ENCODE measurements at places on chromosomes 2 and 18.

DNA sequence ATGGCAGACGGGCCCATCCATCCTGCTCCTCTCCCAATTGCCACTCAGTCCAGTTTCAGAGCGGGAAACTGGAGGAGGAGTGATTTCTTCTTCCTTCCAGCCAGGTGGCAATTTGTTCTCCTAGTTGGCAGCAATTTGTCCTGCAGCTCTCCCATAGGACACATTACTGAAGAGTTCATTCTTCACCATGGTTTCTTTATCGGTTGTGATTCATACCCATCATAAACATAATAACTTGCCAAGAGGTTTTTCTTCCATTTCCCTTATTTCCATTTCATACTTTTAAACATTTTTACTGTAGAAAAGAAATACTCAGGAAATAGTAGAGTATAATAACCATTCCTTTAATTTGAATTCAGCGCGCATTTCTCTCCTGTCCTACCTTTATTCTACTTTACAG lies 377.9 kb upstream of the RAB12 start:
- DNase-seq, result no peak

DNA sequence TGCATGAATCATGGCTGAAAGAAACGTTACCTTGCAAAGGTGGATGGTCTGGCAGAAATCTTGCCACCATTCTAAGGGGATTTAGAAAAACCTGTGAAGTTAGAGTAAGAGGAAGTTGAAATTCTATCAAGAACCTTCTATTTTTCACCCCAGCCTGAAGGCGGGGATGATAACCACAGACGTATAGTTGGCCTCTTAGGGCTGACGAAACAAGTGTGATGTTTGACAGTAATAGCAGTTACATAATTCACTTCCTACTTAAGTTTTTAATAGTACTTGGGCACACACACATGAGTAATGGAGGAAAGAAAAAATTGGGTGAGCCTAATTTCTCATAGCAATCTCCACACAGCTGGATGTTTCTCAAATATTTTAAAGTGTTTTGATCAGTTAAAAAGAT lies 336.6 kb upstream of the SALL3 start:
- no peak for DNase-seq

DNA sequence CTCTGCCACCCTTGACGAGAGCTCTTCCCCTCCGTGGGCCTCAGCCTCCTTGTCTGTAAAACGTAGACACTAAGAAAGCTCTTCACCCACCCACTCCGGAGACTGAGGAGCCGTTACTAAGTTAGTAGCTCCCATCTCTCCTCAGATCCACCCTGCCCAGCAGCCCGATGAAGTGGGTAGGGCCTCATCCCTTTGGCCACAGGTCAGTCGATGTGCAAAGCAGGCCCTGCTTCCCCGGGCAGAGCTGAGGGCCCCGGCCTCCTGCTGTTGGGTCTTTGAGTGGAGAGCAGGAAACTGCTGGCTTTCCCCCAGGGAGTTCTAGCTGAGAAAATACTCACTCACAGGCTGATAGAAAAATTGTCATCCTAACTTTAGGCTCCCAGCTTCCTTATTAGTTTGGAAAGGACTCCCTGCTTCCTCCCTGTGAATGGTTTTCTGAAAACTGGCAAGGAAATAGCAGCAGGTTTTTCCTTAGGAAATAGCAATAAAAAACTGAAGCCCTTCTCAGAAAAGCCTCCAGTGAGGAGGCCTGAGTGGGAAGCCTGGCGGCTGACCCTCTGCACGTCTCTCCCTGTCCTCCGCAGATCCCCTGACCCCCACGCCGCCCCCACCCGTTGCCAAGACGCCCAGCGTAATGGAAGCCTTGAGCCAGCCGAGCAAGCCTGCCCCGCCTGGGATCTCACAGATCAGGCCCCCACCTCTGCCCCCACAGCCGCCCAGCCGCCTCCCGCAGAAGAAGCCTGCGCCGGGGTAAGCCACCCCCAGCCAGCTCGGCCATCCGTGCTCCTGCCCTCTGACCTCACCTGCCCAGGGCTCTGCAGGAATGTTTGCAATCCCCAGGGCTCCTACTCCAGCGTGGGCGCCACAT lies 30.2 kb downstream of the ITGB1BP1 start:
- no peak for DNase-seq

DNA sequence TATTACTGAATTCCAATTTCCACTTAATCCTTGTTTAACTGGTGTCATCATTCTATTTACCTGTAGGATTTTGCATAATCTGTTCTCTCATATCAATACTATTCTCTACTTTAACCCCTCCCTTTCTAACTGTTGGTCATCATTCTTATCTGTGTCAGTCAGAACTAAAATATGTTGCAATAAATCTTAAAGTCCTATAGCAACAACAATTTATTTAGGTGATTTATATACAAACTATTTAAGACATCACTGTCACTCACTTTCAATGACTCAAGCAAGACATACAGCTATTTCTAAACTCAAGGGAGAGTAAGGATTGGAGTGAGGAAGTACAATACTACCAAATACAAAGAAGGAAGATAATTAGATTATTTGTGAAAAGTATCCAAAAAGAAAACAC lies 740.4 kb downstream of the DSC3 start:
- no peak for DNase-seq

DNA sequence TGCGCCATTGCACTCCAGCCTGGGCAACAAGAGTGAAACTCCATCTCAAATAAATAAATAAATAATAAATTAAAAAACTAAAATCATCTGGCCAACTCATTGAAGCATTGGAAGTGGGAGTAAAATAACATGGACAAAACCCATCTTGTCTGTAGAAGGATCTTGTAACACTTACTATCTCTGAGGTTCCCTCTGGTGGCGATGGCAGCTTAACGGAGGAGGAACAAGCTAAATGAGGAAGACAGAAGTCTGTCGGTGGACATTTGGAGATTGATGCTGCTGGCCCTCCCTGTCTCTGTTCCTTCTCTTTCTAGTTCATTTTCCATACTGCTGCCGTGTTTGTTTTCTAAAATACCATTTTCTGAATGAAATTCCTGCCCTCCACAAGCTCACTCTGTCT lies 43.4 kb downstream of the ZCCHC2 start:
- no peak for DNase-seq

- no peak for DNase-seq
Measured at GRCh38 chr2:190350371-190350770, 7.0 kb downstream of the INPP1 start.

GRCh38 chr2:178403671-178404306 lies 47.2 kb downstream of the PRKRA start:
- DNase-seq, result no peak

DNA sequence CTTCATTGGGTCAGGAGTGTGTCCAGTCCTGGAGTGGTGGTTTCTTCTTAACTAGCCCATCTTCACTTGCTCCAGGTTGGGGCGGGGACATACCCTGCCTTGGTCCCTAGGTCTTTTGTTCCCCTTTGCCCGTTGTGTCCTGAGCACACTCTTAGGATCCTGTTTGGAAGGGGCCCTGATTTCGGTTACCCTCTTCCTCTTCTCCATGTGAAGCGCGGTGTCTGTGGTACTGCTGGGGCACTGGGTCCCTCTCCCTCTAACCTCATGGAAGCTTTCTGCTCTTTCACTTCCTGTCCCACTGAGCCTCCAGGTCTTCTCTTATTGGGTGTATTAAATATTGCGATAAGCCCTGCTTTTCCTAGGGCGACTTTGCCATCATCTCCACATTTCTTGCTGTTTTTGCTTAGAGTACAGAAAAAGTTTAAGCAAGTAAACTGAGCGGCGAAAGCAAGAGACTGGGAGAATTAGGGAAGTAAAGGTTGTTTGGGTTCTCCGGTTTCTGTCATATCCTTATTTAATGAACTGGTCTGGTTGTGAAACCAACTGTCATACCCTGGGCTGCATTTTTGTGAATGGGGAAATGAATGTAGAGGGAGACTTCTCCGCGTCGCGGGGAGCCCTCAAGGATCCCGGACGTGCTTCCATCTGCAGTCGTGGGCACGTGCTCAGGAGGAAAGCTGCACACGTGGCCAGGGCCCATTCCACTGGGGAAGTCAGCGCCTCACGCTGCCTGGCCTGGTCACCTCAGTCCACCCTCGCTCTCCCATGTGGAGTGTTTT lies 73.8 kb upstream of the B3GNT7 start:
- no peak for DNase-seq

DNA sequence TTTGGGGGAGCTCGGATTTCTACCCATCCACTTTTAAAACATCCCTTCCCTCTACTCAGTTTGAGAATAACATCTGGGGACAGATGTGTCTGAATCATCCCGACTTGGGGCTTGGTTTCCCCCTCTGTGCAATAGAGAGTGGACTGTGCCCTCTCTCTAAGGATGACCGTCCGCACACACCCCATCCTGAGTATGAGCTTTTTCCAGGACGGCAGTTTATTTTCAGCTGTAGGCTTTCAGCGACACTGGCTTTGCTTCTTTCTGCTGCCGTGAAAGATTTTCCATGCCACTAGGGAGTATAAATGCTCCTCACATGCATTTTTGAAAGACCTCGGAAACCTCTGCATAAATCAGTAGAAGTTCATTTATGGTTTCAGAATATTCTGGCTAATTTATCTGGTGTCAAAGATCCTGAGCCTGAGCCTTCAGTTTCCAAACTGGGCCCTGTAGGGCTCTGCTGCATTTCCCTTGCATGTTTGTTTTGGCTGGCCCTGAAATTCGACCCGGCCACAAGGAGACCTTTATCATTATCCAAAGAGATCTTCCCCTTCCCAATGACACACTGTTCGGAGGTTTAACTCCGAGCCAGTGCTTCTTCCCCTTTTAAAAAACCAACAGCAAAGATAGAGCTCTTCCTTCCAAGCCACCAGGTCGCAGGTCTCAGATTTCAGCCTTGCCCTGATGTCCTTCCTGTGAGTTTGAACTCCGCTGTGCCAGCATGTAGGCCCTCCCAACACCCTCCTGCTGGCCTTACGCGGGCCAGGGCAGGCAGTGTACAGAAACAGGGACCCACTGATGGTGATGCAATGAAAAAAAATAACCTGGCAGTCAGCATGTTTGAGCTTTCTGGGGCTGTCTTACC lies 53.3 kb downstream of the FECH start:
- DNase-seq, result no peak

DNA sequence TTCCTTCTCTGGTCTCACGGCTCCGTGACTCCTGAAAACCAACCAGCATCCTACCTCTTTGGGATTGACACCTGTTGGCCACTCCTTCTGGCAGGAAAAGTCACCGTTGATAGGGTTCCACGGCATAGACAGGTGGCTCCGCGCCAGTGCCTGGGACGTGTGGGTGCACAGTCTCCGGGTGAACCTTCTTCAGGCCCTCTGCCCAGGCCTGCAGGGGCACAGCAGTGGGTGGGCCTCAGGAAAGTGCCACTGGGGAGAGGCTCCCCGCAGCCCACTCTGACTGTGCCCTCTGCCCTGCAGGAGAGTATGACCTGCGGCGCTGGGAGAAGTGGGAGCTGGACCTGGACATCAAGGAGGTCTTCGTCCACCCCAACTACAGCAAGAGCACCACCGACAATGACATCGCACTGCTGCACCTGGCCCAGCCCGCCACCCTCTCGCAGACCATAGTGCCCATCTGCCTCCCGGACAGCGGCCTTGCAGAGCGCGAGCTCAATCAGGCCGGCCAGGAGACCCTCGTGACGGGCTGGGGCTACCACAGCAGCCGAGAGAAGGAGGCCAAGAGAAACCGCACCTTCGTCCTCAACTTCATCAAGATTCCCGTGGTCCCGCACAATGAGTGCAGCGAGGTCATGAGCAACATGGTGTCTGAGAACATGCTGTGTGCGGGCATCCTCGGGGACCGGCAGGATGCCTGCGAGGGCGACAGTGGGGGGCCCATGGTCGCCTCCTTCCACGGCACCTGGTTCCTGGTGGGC lies 10.0 kb downstream of the PROC start:
- DNase-seq, result no peak

- no peak for DNase-seq
Measured at GRCh38 chr18:46034230-46034629, 37.8 kb downstream of the PSTPIP2 start.

- no peak for DNase-seq
Measured at GRCh38 chr18:2201036-2201600, 370.2 kb downstream of the METTL4 start.

GRCh38 chr2:70087702-70088597 lies 673 bp downstream of the PCBP1 start:
- DNase-seq, result no peak
